NCI-H526 (cell line): ENCODE measurements at places on chromosomes 1 and 21.
A peak's percentile ranks its signal among the peaks of the same experiment; 100 is the strongest.

DNA sequence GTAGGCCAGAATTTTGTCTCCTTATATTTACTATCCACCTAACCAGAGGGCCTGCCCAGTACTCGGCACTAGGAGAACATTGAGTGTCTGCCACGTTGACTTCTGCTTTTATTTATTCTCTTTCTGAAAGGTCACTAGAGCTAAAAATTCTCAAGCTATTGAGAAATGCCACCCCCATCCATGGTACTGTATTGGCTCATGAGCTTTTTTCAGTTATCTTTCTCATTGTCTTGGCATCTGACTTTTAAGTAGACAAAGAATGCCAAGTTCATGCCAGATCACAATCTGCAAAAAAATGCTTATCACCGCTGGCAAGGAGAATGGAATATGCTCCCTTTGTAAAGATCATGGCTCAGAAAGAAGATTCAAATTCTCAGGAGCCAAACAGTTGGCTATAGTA, 49.8 kb upstream of the MROH9 start:
- DNase-seq = no peak

DNA sequence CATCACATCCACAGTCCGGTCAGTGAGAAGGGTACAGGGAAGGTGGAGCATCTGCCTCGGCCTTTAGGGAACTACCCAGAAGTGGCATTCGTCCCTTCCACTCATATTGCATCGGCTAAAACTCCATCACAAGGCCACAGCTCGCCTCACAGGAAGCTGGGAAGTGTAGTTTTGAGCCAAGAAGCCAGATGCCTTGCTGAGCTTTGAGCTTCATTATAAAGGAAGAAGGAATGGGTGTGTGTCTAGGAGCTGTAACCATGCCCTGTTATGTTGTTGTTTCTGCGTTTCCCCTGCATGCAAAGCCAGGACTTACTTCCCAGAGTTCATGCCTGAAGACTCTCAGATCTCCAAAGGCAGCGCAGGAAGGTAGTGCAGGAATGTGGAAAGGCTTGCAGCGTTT, 61.1 kb downstream of the OPTC start:
- no peak for DNase-seq

DNA sequence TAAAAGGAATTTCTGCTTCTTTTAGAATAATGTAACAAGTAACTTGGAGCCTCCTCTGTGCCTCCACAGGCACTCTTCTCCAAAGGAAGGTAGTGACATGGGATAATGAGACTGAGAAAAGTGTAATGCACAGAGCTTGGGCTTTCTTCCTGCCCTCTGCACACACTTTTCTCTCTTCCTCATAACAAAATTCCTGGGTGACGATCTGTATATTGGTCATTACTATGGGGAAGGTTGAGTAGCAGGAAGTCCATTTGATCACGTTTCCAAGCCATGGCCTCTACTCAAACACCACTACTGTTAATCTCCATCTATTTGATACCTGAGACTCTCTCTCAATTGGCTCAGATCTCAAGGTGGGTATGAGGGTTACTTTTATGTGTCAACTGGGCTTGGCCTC, 113.9 kb downstream of the GRIK1 start:
- DNase-seq = no peak

GRCh38 chr1:94048413-94049164, 72.4 kb downstream of the ABCA4 start:
- DNase-seq = no peak

DNA sequence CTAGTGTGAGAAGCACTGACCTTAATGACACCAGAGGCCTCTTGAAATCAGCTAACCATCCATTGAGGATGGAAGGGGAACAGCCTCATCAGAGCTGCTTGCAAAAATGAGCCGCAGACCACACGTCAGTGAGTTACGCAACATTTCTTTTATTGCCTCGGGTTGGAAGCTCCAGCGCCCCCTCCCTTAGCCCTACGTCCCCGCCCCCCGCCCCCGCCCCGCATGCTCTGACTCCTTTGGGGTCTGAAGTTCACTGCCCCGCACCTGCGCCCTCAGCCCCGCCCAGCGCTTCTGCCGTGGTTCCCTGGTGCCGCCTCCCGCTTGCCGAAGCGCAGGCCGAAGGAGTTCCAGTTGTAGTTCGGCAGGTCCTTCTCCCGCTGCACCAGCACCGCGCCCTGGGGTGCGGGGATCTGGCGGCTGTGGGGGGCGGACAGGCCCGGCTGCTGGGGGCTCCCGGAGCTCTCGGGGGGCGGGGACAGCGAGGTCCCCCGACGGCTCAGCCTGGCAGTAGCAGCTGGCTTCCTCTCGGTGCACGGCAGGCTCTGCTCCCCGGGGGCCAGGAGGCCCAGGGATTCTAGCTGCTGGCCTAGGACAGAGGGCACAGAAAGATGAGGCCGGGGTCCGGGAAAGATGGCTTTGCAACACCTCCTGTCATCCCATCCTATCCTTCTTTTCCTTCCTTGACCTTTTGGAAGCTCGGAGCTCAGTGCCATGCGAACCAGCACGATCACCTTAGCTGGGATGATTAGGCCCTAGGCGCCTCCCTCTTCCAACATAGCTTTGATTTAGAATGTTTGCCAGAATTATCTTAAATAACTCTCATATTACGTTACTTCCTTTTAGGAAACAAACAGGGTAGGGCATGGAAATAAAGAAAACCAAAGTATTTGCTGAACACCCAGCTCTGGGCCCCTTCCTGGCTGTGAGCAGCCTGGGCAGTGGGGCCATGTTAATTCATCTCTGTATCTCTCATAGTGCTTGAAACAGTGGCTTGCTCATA, 5.8 kb downstream of the KISS1 start:
- DNase-seq = peak; percentile 9

DNA sequence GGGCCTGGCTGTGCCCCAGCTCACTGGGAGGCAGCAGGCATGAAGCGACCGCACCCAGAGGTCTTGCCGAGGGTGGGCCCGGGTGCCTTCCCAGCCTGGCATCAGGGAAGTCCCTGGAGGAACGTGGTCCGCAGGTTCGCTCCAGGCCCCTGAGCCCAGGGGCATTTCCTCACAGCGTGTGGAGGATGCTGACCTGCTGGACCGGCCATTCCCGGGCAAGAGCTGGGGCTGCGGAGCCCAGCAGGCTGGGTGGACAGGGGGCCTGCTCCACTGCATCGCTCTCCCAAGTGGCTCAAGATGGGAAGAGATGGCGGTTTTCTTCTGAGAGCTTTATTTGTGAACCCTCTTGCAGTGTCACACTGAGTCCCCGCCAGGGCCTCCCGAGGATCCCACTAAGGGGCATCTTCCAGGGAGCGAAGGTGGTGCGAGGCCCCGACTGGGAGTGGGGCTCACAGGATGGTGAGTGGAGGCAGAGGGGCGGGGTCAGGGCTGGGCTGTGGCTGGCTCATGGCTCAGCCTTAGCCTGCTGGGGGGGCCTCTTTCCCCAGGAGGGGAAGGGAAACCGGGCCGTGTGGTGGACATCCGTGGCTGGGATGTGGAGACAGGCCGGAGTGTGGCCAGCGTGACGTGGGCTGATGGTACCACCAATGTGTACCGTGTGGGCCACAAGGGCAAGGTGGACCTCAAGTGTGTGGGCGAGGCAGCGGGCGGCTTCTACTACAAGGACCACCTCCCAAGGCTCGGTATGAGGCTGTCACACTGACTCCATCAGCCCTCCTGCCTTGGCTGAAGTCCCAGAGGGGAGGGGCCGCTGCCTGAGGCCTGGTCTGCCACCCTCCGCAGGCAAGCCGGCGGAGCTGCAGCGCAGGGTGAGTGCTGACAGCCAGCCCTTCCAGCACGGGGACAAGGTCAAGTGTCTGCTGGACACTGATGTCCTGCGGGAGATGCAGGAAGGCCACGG, 7.2 kb upstream of the MMP23B start:
- no peak for DNase-seq

- DNase-seq = no peak
These were observed 18.3 kb upstream of the CHI3L1 start for GRCh38 chr1:203204756-203205155.

DNA sequence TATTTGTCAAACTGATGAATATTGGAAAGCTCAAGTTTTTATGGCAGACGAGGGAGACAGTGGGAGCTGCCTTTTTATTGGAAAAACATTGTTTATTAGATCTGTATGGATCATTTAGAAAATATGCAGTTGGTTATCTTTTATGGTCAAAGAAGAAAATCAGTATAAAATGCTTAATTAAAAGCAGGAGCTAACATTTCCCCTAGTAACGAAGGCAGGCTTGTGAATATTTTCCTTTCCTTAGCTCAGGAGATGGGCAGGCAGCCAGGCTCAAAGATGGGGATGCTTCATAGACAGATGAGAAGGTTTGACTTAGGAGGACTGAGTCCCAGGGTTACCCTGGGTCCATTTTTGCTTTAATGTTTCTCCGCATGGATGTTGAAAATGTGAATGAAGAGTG, 26.0 kb downstream of the ROR1 start:
- no peak for DNase-seq

DNA sequence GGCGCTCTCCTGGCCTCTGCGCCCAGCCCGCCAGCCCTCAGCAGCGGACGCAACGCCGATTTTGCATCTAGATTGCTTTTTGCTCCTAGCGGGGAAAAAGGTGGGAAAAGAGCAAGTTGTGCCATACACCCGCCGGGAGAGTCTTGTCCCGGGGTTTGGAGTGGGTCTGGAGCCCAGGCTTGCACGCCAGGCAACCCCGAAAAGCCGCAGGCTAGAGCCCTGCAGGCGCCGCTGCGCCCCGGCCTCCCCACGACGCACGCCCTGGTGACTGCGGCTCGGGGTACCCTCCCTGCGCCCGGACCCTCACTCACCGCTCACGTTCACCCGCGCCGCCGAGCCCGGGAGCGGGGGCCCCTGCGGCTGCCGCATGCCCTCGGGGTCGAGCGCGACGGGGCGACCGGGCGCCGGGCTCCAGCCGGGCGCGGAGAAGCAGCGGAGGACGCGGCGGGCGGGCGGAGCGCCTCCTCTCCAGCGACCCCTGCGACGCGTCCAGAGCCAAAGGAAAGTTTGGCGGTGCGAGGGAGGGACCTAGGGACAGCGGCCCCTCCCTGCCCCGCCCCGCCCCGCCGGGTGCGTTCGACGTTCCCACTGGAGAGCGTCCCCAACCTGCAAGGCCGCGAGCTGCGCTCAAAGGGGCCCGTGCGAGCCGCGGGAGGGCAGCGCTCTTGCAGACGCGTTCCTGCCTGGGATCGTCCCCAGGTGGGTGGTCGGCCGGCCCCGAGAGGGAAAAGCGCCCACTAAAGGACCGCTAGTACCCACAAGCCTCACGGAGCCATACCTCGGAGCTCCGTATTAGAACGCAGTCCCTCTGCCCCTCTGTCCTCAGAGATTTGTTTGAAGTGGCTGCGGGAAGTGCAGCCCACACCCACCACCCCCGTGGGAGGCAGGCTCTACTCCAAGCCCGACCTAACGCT, at the start of gene LPAR3:
LPAR3 (minus strand) TSS at position 502 of the 914 bp plus-strand sequence. CDS start 27,086 bp downstream, outside the sequence.
- DNase-seq = peak; percentile 35

DNA sequence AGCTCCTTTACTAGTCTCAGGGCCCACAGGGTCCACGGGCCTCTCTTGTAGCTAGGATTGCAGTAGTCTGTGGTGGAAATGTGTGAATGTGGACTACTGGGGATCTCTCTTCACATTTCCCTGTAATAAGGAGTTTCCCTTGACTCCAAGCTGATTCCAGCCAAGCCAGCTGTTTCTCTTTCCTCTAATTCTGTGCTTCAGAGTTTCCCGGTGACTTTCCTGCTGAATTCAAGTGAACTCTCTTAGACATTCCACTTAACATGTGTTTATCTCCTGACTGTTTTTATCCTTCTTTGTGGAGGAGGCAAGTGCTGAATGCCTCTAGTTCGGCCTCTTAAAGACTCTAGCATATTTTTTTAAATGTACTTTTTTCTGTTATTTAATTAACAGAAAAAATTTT, 354.0 kb upstream of the RGS18 start:
- DNase-seq = no peak

- no peak for DNase-seq
These were observed 174.9 kb downstream of the COP1 start for GRCh38 chr1:176032040-176032645.

DNA sequence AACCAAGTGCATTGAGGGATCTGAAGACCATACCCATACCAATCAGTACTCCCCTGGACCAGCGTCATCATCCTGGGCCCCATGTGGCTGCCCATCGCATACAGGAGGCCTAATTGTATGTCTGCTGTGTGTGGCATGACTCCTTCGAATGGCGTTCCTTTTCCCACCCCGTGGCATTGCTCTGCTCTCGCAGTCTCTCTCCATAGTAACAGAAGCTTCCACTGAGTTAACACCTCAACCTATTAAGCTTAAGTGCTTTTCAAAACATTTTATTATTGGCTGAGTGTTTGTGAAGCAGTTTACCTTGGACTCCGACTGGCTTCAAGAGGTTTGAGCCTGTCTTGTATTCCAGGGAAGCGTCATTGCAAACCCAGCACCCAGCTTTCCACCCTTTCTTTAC, 187.1 kb upstream of the LMO4 start:
- no peak for DNase-seq

DNA sequence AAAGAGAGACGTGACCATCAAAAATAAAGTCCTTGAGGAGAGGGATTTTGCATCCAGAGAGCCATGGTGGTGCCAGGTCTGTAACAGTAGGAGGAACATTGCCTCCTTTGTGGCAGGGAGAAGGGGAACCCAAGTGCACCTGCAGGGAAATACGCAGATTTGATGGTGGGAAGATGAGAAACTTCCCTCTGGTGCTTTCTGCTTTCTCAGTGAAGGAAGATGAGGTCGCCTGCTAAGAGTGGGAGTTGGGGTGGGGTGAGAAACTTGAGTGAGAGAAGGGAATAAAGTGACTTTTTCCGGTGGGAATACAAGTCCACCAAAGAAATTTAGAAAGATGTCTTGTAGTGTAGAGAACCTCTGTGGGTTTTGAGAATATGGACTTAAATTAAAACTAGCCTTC, 9.1 kb downstream of the PLA2G4A start:
- DNase-seq = peak; percentile 52

DNA sequence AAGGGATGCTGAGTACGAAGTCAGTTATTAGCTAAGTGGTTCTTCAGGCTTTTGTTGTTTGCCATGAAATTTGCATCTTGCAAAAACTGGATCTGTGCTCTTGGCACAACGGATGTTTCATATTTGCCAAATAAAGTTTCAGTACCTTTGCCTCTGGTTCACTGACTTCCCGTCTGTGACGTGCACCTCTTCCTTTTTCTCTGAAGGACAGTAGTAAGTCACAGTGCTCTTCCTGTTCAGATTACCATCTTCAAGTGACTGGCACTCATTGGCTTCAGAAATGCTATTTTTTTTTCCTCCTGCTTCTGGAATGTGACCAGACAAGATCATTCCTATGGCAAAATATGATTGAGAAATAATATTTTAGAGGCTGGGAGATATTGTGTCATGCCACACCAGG, 75.9 kb upstream of the GREM2 start:
- DNase-seq = no peak
